ENCODE measurements at places on chromosomes 3 and 15.

- DNase-seq, result no peak
Observed at GRCh38 chr15:85772668-85773067, 22.1 kb downstream of the KLHL25 start.

DNA sequence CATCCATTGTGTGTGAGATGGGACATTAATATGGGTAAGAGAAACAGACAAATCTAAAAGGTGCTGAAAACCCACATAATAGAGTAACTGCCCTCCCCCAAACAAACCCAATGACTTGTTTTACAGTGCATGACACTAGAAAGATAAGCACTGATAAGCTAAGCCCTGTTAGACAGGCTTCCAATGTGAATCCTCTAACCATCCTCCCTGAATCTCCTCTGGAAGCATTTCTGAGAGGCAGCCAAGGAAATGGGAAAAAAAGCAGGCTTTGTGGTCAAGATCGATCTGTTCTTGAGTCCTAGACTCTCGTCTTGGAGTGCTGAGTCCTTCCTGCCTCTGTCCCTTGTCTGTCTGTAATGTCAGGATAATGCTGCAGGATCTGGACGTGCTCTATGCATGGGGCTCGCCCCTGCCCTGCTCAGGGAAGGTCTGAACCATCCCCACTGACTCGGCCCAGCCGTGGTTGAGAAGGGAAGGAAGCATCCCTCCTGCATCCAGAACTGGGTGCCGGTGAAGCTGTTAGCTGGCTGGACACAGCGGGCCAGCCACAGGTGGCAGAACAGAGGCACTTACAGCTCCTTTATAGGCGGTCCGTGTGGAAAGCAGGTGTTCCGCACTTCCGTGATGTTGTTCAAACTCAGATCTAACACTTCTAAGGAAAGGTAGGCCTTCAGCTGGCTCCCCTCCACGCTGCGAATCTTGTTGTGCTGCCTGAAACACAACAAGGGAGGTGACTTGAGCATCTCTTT lies 84.1 kb downstream of the LRIG1 start:
- no peak for DNase-seq

DNA sequence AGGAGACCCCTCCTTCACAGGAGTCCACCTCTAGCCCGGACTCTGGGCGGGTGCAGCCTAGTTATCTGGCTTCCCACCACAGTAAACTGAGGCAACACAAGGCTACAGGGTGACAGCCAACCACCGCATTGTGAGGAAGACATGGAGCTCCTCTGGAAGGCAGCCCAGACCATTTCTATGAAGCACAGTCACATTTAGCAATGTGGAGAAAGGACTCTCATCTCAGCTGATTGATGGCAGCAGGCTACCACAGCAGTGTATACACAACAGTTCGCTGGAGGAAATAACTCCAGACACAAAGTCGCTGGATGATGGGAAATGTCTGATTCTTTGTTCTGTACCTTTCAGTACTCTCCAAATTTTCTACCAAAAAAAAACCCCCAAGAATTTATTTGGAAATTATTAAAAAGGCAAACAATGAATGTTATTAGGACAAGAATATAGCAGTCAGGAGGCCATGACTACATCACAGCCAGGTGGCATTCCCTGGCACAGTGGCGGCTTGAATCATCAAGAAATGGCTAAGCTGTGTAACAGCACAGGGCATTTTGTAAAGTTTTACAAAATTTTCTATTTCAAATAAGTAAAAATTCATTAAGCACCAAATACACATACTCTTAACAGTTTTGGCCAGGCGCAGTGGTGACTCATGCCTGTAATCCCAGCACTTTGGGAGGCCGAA lies 40.1 kb downstream of the FAN1 start:
- no peak for DNase-seq

- DNase-seq, result no peak
Observed at GRCh38 chr3:98821063-98821462, 57.9 kb downstream of the ST3GAL6 start.

DNA sequence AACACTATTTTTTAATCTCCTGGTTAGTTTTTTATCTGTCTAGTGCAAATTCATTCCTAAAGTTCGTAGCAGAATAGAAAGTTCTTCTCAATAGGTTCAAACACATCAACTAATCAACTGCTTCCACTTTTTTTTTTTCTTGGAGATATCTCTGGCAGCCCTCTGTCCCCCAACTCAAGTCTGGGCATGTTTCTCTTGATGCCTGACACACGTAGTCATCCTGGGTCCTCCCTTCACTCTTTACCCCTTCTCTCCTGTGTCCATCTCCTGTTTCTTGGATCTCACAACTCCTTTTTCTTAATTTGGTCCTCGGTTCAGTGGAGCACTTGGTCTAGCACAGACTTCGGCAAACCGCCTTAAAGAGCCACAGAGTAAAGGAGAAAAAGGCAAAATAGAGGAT lies 14.4 kb downstream of the TNFAIP8L3 start:
- DNase-seq, result no peak

DNA sequence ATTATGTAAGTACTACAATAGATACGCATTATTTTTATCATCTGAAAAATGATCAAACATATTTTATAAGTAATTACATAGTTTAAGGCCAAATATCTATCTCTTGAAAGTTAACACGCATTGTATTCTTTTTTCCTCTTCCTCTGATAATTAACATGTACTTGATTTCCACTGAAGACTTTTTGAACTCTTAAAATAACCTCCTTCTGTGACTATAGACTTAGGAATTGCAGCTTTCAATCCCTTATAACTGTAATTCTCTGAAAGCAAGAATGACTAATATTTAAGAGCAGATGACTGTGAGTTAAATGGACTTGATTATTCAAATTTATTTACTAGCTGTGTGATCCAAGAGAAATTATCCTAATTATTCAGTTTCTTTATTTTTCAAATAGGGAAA lies 730.6 kb upstream of the NECTIN3 start:
- no peak for DNase-seq

DNA sequence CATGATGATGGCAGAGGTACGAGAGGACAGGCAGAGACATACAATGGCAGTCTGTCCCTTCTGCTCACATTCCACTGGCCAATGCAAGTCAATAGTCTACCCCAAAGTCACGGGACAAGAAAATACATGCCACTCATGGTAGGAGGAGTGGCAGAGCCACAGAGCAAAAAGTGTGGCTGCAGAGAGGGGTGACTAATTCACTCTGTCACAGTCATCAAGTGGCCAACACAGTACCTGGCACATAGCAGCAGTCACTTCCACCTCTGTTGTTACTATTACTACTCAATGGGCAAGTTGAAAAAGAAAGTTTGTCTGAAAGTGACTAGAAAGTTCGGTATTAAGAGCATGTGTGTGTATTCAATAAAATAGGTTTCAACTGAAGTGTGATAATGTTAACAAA lies 91.4 kb downstream of the SMAD3 start:
- no peak for DNase-seq

DNA sequence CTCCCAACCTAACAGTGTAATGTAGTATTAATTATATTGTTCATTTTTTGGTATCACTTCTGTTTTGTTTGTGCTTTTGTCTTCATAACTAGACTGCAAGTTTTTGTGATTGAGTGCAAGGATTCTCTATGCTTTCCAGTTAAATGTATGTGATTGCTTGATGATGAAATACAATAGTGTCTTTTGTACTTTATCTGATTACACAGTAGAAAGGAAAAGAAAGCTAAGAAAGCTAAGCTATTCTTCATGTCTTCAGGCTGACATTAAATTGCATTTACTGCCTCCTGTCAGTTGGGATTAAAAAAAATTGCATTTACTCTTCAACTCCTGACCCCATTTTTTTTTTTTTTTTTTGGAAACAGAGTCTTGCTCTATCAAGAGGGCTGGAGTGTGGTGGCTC lies 28.5 kb downstream of the RTF1 start:
- no peak for DNase-seq

- DNase-seq, result peak; percentile 51
Observed at GRCh38 chr3:126373682-126374601, 16.7 kb upstream of the KLF15 start.

GRCh38 chr3:187717572-187717971 lies 15.2 kb upstream of the RTP2 start:
- no peak for DNase-seq

DNA sequence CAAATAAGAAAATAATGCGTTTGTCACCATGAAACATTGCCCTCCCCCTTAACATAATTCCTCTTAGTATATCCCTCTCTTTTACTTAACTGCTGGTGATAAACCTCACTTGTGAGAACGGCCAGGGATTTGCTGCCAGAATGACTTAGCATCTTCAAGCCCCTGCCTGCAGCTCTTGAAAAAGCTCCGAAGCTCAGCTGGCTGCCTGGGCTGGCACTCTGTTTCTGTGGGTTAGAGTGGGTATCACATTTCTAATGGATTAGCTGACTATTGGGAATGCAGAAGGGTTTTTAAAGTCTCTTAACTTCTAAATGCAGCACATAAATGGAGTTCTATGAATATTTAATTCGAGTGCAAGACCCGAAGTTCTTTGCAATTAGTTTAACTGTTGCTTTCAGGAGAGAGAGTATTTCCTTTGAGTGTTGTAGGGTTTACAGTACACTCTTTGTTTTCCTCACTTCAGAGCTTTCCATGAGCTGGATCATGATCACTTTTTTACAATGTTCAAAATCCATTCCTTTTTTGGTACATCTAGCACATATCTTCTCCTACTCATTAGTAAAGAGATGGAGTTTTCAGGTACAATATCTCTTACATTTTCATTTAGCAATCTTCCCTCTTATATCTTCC lies 124.7 kb upstream of the RBMS3 start:
- no peak for DNase-seq

GRCh38 chr3:176692199-176692965 lies 504.9 kb downstream of the TBL1XR1 start:
- DNase-seq, result no peak

- no peak for DNase-seq
Observed at GRCh38 chr3:52280050-52280461, 1.6 kb upstream of the WDR82 start.

- DNase-seq, result no peak
Observed at GRCh38 chr3:85979034-85979433, 1011.9 kb downstream of the VGLL3 start.

DNA sequence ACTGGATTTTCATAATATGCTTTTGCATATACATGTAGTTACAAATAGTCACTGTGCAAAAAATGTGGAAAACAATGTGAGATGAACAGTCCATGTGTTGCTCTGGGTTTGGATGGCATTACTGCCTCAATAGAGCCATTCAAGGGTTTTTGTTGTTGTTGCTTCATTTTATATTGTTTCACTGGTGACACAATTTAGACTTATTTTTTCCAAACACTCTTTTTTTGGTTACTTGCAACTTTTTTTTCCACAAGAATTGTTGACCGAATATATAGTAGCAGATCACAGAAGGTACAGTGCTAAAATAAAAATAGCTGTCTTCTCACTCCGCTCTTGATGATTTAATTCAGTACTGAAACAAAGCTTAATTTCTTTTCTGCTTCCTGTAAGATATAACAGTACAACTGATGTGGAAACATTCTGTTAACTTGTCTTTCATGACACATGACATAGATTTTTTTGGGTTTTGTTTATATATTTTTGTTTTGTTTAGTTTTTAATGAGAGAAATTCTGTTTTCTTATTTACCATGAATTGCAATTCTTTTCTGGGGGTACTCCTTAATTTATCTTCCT lies 618.6 kb downstream of the NAALADL2 start:
- no peak for DNase-seq

DNA sequence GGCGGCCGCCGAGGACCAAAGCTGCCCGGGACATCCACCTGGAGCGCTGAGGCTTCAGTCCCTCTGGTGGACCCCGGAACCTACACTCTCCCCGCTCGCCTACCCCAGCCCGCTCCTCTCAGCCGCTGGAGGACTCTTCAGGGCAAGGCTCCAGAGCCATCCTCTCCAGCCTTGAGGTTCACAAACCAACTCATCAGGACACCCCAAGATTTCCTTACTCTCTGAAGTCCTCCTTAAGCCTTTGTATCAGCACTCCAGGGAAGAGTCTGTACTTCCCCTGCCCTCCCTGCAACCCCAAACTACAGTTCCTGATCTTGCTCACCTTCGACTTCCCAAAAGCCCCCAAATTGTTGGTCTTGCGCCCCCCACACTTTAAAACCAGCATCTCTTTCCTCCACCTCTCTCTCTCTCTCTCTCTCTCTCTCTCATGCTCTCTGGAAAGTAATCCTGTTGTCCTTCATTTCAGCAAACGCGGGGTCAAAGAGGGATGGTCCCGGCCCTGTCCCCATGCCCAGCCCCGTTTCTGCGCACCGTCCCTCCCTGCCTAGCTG lies 438 bp downstream of the THBS1 start:
- no peak for DNase-seq

- no peak for DNase-seq
Observed at GRCh38 chr3:133037436-133037835, 755 bp upstream of the TMEM108 start.

DNA sequence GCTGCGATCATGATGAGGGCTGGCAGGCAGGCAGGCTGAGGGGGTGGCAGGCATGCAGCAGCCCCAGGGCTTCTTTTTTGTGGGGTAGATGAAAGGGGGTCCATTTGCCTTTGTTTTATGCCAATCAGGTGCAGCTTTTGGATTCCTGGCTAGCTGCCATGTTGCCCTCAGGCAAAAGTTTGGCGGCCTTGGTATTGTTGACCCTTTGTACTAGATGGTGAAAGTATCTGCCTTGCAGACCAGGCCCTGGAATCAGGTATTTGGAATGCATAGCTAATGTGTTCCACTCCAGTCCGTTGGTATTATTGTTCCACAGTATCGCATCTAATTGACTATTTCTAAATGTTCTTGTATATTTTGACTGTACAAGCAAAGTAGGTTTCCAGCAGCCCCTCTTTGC lies 35.0 kb downstream of the EEFSEC start:
- no peak for DNase-seq

DNA sequence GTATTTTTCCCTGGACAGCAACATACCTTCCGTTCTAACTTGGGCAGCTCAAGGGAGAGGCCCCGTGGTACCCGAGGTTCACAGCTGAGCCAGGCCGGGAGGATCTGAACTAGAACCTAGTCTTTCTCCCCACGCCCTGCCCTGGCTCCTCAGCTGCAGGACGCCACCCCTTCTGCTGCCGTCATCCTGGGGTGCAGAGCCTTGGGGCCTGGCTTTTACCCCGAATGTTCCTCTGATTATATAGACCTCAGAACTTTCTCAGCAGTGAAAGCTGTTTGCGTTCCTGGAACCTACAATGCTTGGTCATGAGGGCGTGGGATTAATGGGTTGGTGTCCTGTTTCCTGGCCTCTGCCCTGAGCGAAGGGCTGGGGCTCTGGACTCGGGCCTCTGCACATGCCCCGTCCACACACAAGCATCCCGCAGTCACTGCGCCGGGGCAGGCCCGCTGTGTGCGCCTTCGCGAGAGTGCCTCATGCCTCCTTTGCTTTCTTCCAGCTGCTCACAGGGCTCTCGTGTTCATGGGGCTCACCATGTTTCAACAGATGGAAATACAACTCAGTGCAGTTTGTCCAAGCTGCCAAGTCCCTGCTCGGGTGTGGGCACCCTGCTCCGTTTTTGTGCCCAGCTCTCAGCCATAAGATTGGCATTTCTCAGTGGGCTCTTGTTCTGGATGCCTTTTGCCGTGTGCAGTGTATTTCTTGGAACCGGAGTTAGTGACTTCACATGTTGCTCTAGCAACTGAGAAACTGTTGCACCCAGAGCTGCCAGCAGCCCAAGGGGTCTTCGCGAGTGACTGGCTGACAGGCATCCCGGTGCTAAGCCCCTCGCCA lies 20.4 kb downstream of the SYNM start:
- DNase-seq, result no peak

- DNase-seq, result no peak
Observed at GRCh38 chr3:150407808-150408220, 284 bp upstream of the TSC22D2 start.

- DNase-seq, result no peak
Observed at GRCh38 chr3:155296413-155296812, 2.9 kb upstream of the STRIT1 start.

GRCh38 chr3:161557445-161558150 lies 61.0 kb downstream of the OTOL1 start:
- no peak for DNase-seq

GRCh38 chr3:197495499-197495898 lies 60.3 kb downstream of the BDH1 start:
- no peak for DNase-seq
